CD14-positive monocyte (primary cell): ENCODE measurements at places on chromosomes 13 and 19.

- peak; percentile 89 for DNase-seq
Observed at GRCh38 chr19:1853295-1854038, 5.2 kb upstream of the REXO1 start.

GRCh38 chr13:31191748-31192147 lies 8.0 kb upstream of the B3GLCT start:
- no peak for DNase-seq

DNA sequence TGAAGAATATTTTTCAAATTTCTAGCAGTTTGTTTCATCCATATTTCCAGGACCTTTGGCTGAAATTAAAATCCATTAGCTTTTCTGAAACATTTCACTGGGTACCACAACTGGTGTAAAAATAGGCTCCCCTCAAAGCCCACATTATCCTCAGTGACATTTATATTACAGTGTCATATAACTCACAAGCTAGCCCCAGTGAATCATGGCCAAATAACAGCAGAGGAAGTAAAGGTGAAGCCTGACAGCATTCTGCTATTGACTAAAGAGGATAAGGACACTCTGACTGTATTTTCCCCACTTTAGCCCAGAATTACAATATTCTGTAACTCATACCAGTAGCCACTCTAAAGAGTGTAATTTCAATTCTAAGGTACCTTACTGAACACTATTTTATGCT lies 21.9 kb downstream of the KCTD12 start:
- no peak for DNase-seq

- DNase-seq: no peak
Observed at GRCh38 chr19:38710928-38711725, 33.1 kb downstream of the CAPN12 start.

GRCh38 chr19:14300303-14300702 lies 80.9 kb upstream of the ADGRE5 start:
- DNase-seq: no peak

GRCh38 chr19:5674714-5675113 lies 5.6 kb downstream of the MICOS13 start:
- DNase-seq: no peak

- DNase-seq: no peak
Observed at GRCh38 chr19:1446713-1447481, 3.0 kb upstream of the APC2 start.

DNA sequence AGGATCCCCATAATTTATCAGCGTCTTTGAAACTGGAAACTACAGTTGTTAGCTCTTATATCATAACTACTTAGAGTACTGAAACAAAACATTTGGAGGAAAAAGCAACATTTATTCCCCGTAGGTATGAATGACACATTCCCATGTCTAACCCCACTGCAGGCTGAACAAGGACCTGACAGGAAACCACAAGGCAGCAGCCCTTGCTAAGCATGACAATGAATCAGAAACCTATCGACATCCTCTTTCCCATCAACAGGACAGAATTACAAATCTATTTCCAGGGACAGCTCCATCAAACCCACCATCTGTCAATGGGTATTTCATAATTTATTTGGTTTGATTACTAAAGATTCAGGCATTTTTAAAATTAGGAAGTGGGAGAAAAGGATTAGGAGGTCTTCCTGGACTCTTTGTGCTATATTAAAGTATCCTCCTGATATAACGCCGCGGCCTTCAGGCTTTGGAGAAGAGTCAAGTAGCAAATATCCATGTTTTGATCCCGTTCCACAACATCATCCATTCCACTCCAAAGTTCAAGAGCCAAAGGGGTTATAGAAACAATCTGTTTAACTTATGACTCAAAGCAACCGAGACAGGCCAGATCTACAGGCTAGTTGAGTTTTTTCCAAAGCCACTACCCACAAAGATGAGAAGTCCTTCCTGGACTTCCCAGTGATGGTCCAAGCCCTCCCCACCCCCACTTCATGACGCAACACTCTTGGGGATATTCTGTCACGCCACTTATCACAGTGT lies 51.1 kb downstream of the FAM216B start:
- DNase-seq: peak; percentile 57

- no peak for DNase-seq
Observed at GRCh38 chr19:49343123-49343522, 7.9 kb downstream of the CD37 start.

- DNase-seq: no peak
Observed at GRCh38 chr13:72315312-72315711, 412.1 kb downstream of the MZT1 start.

GRCh38 chr13:79512950-79513349 lies 32.0 kb downstream of the NDFIP2 start:
- no peak for DNase-seq

DNA sequence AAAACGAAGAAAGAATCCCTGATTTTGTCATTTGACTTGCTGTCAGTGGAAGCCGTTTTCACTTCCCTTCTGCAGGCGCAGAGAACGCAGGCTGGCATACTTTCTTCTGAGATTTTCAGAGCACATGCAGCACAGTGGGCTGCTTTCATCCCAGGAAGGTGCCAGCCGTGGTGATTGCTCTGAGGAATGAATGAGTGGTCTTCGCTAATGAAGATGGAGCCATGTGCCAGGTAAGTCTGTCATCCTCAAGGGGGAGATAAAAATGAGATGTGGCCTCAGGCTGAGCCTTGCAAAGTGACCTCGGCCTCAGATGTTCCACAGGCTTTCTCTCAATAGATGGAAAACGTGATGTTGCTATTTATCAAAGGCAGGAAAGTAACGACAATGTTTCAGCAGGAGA lies 94.6 kb upstream of the FARP1 start:
- no peak for DNase-seq

DNA sequence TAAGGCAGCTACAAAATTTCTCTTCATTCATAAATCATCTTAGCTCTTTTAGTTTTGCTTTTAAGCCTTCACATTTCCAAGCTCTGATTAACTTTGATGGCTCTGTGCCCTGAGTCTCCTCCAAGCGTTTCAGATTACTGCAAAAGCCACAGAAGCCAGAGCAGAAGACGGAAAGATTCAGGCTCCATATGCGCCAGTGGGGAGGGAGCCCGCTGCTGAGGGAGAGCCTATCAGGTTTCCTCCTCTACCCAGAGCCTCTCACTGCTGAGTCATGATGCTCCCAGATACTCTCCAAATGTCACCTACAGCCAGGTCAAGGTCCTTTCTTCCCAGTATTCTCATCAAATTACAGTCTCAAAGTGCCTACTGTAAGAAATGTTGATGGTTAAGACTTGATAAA lies 193.6 kb downstream of the RAP2A start:
- no peak for DNase-seq

DNA sequence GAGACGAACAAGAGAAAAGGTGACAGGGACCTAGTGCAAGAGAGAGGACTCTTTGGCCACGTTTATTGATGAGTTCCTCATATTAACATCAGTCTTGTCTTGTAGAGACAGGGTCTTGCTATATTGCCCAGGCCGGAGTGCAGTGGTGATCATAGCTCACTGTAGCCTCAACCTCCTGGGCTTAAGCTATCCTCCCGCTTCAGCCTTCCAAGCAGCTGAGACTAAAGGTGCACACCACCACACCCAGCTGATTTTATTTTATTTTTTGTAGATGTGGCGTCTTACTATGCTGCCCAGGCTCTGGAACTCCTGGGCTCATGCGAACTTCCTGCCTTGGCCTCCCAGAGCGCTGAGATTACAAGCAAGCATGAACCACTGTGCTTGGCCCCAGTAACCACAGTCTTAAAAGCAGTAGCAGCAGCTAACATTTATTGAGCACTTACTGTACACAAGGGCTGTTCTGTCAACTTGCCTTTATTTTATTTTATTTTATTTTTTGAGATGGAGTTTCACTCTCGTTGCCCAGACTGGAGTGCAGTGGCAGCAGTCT lies 1.1 kb upstream of the SH2D3A start:
- no peak for DNase-seq

- no peak for DNase-seq
Observed at GRCh38 chr13:45412274-45413049, 5.7 kb downstream of the SLC25A30 start.

DNA sequence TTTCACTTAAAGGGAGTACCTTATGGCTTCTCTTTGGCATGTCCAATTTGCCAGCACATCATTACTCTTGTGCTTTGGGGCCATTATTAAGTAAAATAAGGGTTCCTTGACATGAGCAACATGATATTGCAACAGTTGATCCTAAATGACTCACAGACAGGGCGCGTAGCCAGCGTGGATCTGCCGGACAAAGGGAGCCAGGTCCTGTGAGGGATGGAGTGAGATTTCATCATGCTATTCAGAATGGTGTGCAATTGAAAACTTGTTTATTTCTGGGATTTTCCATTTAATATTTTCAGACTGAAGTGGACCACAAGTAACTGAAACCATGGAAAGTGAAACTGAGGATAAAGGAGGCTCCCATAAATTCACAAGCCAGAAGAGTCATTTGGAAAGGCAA lies 48.6 kb upstream of the WASF3 start:
- no peak for DNase-seq

DNA sequence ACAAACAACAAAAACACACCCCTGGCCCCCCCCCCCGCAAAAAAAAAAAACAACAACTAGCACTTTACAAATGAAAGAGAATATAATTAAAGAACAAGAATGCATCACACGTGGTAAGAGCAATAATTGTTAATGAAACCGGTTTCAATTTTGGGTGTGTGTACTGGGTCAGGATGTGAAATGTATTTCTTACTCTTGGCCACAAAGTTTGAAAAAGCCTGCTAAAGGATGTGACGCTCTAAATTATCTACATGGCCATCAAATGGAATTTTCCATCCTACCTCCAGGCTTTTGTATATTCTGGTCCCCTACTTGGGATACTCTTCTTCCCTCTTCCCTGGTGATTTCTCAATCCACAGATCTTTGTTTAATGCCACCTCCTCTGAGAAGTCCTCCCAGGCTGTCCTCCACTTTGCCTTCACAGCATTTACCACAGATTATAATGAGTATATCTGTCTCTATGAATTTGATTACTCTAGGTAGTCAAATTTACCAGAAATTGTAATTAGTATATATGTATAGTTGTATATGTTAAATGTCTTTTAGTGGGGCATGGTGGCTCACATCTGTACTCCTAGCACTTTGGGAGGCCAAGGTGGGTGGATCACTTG lies 2.1 kb downstream of the SARS2 start:
- DNase-seq: no peak

- DNase-seq: no peak
Observed at GRCh38 chr13:51262501-51263211, 40.5 kb downstream of the FAM124A start.
